NCI-H1105 treated with DMSO at 0.1 percent for 48 hours (cell line): ENCODE measurements at places on chromosomes 3 and 15.

GRCh38 chr3:174949523-174949922 is 90.4 kb downstream of the NAALADL2 start:
- DNase-seq: no peak

- no peak for DNase-seq
Observed at GRCh38 chr3:133711013-133711412, 35.2 kb upstream of the TF start.

GRCh38 chr3:171788546-171789351 is 21.5 kb downstream of the PLD1 start:
- DNase-seq: no peak

DNA sequence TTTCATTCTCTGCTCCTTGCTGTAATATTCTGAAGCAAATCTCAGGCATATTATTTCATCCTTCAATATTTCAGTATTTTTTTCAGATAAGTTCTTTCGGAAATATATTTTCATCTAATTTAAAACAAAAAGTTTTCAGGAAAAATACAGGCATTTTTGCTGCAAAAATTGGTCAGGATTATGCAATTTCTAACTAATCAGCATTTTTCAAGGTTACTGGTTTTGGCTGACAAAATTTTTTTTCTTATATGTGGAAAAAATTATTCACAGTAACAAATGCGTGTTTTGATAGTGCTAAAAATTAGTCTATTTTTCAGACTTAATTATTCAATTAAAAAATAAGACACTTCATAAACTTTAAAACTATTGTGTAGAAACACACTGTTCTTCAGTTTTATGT is 31.4 kb downstream of the FNDC3B start:
- DNase-seq: no peak

- no peak for DNase-seq
Observed at GRCh38 chr3:182895513-182896112, 84.7 kb downstream of the DCUN1D1 start.

DNA sequence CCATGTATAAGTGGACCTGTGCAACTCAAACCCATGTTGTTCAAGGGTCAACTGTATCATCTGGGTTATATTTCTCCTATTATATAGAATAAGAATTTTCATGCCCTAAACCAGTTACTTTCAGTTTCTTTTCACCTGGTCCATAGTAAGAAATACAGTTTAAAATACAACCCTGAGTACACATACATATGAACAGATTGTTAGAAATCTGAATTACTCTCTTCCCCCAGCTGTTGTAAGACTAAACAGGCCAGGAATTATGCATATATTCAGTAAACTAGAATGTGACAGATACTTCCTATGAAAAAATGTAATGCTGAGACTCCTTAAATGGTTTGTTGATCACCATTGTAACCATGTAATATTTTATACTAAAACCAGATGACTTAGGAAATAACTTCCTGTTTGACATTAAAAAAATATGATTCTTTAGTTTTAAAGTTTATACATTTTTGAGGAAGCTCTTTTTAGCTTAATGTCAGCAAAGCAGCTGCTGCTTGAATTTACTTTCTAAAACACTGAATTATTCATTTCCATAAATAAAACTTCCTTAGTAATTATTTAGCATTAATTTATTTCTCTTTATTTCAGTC is 52.5 kb upstream of the ZCWPW2 start:
- DNase-seq: no peak

DNA sequence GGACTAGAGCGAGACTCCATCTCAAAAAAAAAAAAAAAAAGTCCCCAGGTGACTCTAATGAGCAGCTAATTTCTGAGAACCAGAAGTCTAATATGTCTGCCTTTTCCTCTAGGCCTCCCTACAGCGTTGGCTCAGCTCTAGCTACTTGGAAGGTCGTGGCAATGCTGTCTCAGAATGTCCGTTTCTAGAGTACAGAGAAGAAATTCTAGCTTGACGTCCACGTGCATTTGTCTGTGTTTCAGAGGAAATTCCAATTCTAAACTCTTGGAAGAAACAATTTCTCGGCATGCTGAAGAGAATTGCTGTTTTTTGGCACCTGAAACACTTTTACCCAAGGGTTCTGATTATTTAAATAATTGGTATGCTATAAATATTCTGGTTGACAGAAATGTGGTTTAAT is 78.8 kb downstream of the SOX2 start:
- no peak for DNase-seq

GRCh38 chr15:79192462-79193036 is 90.0 kb upstream of the ANKRD34C start:
- no peak for DNase-seq

GRCh38 chr3:25658836-25659235 is 5.9 kb downstream of the TOP2B start:
- DNase-seq: no peak

GRCh38 chr3:196287090-196287439 is 461 bp downstream of the PCYT1A start:
- DNase-seq: no peak

DNA sequence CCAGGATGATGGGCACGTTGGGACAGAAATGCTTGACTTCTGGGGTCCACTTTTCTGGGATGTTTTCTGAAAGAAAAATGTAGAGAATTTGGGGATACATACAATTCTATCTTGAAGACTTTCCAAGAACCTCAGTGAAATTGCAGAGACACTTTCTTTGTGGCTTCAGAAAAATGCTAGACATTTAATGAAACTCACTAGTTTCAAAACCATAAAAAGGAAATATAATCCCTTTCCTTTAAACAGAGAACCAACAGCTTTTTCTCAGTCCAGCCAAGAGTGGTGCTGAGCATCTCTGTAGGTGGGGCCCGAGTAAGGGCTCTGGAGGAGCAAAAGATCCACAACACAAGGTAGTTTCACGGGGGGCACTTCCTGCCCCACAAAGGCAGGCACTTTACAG is 4.4 kb upstream of the GPX1 start:
- no peak for DNase-seq

- no peak for DNase-seq
Observed at GRCh38 chr3:58366699-58367098, 34.0 kb downstream of the PXK start.

- no peak for DNase-seq
Observed at GRCh38 chr15:99662903-99663302, 70.3 kb downstream of the LYSMD4 start.

DNA sequence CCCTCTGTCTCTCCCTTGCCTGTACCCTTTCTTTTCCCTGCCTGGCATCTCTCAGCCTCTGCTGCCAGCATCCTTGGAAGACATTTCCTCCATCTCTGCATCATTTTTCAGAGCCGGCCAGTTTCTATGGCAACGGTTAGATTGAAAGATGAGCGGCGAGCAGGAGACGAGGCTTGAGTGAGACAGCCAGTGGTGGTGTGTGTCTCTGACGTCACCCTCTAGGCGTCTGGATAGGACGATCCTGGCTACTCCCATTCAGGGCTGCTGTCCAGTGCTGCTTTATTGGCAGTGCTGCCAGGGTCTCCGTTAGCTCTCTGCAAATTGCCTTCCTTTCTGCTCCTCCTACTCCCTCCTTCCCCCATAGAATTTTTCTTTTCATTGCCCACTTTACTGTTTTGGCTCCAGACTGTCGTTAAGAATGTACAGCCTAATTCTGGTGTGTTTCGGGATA is 57.9 kb downstream of the TRAK1 start:
- DNase-seq: no peak

GRCh38 chr15:94791510-94791909 is 560.1 kb downstream of the MCTP2 start:
- DNase-seq: no peak

- DNase-seq: no peak
Observed at GRCh38 chr15:80730926-80731325, 35.8 kb downstream of the ABHD17C start.

GRCh38 chr3:151410891-151411559 is 26.5 kb upstream of the P2RY12 start:
- no peak for DNase-seq

DNA sequence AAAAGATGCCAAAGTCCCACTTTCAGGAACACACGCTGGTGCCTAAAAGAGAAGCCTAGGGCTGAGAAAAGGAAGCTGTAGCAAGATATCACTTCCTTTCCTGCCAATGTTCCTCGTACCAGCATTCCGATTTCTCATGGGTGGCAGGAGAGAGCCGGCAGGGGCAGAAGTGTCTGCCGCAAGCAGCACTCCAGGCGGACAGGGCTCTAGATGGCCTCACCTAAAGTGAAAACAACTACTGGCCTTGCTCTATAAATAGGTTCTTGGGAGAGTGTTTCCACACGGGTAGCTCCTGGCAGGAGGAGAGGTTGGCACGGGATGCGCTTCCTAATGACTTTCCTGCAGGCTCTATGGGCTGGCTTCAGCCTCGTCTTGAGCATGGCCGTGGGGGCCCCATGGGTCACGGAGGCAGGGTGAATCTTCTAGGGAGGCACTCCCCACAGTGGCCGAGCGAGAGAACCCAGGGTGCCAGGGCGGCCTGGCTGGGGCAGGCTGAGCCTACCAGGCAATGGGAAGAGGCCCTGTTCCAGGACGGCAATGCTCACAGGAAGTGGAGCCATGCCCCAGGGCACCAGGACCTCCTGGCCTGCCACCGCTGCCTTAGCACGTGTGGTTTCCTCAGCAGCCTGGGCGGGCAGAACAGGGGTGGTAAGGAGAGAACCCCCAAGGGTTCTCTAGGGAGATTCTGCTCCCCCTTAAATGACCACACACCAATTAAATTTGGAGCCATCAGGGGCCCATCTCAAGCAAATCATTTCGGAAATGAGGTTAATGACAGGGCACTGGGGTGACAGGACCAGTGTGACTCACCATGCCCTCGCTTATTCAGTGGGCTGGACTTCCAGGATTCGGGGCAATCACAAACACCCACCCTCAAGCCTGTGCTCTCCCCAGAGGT is 14.6 kb upstream of the DUSP7 start:
- DNase-seq: no peak

DNA sequence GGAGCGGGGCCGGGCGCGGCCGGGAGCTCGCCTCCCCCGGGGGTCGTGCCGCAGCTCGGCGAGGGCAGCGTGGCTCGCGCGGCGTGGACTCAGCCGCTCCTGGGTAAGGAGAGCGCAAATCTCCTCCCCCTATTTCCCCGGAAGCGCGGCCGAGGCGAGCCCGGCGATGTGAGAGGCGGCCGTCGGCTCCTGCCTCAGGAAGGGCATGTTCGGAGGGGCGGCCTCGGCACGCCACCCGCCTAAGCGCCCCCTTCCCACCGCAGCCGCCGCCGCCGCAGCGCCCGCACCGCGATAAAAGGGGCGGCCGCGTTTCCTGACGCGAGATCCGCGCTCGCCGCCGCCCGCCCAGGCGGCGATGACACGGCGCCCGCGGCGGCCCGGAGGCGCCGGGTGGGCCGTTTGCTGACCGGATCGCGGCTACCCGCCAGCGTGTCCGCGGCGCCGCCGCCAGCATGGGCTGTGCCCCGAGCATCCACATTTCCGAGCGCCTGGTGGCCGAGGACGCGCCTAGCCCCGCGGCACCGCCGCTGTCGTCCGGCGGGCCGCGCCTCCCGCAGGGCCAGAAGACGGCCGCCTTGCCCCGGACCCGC is at the start of gene PDE8A:
Gene PDE8A, plus strand, starts transcription at position 146 of the 590 bp plus-strand sequence. Its CDS starts 307 bp downstream, at position 453.
- no peak for DNase-seq

DNA sequence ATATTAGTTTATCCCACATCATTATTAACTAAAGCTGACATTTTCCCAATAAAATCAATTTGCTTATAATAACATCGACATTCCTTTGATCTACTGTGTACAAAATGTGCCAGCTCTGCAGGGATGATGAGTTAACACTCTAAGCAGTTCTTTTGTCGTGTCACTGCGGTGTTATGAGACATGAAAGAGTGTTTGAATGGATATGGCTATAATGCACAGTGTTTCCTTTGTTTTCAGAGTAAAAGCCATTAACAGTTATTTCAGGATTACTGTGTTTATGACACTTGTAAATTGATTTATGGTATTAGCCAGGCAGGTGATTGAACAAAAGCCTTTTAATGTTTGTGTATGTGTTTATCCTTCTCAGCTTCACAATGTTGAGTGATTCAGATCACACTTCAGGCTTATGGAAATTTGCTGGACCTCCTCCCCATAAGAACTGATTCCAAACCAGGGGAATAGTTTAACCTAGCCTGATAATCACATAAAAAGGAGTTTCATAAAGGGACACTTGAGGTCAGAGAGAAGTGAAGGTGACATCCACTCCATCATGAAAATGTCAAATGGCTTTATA is 115.7 kb downstream of the CHL1 start:
- DNase-seq: peak; percentile 86

DNA sequence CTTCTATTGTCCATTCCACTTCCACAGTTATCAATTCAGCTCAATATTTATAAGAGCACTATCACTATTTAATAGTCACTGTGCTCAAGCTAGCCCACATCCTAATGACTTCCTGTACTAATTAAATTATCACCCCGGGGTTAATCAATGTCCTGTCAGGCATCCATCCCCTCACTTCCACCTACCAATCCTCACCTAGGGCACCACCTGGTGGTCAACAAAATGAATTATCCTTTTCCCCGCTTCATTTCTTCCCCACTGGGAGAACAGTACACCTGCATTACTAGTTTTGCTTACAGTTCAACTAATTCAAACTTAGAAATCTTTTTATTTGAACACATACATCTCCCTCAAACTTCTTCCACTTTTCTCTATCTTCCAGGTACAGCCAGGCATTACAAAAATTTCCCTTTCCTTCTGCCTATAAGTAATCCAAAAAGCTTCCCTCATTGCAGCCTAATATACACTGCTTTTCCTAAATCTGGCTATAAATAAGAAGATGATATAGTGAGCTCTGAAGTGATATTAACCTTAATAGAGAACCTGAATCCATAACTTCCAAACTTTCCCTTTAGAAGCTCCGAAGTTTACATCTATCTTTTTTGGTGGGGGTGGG is 68.5 kb downstream of the TMCC1 start:
- DNase-seq: peak; percentile 72
